ENCODE measurements at places on chromosomes 2 and 18.

- DNase-seq = no peak
Observed at GRCh38 chr2:393711-394696, 106.1 kb upstream of the ALKAL2 start.

GRCh38 chr2:142165790-142166189, 35.0 kb upstream of the LRP1B start:
- no peak for DNase-seq

DNA sequence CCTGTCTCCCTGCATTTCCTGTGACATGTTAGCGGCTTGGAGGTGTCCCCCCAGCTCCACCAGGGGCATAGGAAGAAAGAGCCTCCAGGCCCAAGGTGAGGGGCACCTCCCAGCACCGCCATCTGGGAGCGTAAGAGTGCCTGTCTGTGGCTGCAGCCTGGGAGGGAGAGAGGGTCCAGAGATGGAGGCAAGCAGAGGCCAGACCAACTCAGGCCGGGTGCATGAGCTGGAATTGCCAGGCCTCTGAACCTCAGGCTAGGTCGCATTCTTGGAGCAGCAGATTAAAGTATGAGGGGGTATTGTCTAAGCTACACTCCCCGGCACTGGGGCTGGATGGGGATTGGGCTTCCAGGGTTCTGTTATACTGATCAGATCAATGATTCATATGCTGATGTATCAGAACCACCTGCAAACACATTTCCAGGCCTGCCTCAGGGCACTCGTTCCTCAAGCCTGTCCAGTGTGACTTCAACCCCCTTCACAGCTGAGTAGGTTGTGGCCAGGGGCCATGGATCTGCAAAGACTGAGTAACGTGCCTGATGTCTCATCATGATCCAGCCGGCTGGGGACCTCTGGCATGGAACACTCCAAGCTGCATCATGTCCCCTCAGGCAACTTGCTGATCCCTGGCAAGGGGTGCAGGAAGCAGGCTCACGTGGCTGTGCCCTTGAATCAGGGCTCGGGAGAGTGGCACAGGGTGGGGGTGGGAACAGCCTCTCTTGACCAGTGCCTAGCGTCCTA, 73.2 kb downstream of the HS1BP3 start:
- DNase-seq = no peak

GRCh38 chr2:46073540-46074046, 223.6 kb upstream of the EPAS1 start:
- no peak for DNase-seq

- DNase-seq = no peak
Observed at GRCh38 chr2:41495050-41495449, 552.8 kb upstream of the PKDCC start.

DNA sequence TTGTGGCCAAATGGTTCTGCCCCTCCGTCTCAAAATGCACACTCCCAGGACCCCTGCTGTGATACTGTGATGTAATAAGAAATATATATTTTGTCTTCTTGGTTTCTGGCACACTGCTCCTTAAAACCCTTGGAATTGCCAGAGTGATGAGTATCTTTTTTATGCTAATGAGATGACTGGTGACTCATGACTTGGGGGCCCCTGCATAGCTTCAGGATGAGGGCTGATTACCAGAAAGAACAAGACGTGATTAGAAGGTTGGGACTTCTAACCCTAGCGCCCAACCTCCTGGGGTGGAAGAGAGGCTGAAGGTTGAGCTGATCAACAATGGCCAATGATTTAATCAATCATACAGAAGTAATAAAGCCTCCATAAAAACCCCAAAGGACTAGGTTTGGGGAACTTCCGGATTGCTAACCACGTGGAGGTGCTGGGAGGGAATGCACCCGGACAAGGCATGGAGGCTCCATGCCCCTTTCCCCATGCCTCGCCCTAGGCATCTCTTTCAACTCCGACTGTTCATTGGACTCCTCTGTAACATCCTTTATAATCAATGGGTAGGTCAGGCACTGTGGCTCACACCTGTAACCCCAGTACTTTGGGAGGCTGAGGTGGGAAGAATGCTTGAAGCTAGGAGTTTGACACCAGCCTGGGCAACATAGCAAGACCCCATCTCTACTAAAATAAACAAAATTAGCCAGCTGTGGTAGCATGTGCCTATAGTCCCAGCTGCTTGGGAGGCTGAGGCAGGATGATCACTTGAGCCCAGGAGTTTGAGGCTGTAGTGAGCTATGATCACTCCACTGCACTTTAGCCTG, 89.1 kb downstream of the HS1BP3 start:
- no peak for DNase-seq

DNA sequence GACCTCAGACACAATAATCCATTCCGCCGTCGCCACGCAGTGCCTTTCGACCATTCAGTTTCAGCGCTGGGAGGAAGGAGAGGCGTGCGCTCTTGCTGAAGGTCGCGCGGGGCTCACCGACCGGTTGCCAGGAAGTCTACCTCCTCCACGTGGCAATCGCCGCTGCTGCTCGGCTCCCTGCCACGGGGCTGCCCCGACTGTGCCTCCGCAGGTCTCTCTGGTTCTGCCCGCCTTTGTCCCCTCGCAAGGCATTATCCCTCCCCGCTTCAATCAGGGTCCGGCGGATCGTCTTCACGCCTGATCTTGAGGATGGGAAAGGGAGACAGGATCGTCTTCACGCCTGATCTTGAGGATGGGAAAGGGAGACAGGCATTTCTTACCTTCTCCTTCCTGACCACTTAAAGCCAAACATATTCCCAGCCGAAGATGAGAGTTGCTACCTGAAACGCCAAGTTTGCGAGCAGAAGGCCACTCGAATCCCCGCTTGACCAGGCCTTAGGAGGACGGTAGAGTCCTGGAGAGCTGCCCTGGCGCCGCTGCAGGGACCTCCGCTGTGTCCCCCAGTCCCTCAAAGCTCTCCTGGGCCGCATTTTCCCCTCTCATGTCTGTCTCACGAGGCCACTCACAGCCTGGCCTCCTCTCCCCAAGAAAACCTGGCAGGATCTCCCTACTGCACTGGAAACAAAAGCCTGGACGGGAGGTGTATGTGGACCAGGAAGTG, 4.3 kb upstream of the GPR45 start:
- DNase-seq = no peak

DNA sequence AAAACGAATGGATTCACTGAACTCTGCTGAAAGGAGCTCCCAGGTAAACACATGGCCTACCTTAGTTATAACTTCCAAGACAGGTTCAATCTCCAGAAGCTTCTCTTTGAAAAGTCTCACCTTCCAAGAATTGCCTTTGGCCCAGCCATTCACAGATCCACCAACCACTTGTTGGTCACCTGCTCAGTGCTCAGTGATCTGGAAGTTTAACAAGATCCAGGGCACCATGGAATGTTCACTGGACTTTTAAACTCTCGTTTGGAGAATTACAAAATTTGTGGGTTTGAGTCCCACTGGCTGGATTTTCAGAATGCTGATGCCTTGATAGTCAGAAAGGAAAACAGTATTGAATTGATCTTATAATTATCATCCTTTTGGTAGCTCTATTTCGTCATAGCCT, 9.4 kb downstream of the GPR39 start:
- DNase-seq = no peak

- no peak for DNase-seq
Observed at GRCh38 chr2:114368705-114369104, 73.7 kb upstream of the DPP10 start.

- no peak for DNase-seq
Observed at GRCh38 chr18:3171631-3172030, 48.1 kb downstream of the MYOM1 start.

- DNase-seq = no peak
Observed at GRCh38 chr2:165720511-165720910, 73.5 kb downstream of the GALNT3 start.

- DNase-seq = no peak
Observed at GRCh38 chr18:3411327-3411726, 38.6 kb upstream of the TGIF1 start.

DNA sequence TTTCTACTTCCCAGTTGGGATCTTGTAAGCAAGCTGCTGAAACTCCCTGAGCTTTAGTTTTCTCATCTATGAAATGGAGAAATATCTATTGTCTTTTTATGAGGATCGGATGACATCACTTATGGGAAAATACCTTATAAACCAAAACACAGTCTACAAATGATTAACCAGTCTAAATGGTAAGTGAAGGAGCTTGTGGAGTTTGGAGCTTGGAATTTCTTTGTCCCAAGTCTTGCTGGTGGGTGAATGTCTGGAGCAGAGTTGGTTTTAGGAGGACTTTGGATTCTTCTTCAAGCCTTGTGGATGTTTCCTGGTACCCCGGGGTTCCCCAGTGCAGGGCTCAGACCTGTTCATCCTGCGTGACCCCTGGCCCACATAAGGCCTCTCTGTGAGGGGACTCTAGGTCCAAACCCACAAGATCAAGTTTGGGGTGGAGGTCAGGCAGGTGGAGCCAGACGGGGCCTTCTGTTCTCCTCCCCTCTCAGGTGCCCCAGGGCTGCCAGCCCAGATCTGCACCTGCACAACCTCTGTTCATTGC, 43.2 kb downstream of the FOSL2 start:
- no peak for DNase-seq

- DNase-seq = no peak
Observed at GRCh38 chr18:46567196-46567595, 89.8 kb downstream of the LOXHD1 start.

DNA sequence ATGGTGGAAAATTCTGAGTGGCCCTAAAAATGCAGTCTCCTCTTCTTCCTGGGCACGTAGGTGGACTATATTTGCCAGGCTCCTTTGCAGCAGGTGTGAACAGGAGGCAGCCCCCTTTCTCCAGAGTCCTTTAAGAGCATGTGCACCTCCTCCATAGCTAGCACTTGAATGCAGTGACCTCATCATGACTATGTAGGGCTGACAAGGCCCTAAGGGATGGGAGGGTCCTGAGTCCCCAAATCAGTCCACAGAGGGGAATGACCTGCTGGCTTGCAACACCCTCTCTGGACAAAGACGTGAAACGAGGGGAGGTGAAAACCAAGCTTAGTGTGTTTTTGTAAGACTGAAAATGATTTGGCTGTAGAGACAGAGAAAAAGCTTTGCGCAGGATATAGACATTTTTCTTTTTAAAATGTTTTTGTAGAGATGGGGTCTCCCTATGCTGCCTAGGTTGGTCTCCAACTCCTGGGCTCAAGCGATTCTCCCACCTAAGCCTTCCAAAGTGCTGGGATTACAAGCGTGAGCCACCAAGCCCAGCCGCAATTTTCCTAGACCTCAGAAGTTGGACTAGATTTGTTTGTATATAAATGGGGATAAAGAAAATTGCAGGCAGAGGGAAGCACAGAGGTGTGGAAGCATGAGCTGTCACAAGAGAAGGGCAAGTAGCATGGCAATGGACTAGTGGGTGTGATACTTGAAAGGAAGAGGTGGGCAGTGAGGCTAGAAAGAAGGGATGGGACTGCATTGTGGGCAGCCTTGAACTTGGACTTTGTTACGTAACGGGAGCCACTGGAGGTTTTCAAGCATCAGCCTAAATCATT, 28.8 kb downstream of the LONRF2 start:
- no peak for DNase-seq

GRCh38 chr18:80182855-80183254, 64.5 kb downstream of the PARD6G start:
- no peak for DNase-seq

DNA sequence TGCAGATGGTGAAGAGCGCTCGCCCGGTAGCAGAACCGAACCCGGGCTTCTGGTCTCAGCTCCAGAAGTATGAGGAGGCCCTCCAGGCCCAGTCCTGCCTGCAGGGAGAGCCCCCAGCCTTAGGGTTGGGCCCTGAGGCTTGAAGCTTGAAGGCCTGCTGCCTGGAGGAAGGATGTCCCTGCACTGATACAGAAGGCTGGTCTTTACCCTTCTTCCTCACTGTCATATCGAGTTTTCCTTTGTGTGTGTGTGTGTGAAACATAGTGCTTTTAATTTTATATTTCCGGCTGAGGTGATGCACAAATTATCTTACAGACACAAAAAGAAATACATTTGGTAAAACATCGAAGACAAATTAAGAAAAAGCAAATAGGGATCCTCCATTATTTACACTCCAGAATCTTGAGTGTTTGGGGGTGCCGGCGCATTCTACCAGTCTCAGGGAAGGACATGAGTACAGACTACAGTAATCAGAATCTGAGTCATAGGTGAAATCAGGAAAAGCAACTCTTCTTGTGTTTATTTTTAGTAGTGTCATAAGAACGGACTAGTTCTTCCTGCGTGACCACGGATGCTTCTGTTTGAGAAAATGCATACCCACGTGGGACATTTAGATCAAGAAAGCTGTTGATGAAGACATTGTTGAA, 1.3 kb downstream of the DUSP28 start:
- no peak for DNase-seq

- DNase-seq = no peak
Observed at GRCh38 chr2:169366066-169366465, 3.7 kb upstream of the LRP2 start.

GRCh38 chr2:71595569-71595968, 142.2 kb downstream of the DYSF start:
- no peak for DNase-seq

DNA sequence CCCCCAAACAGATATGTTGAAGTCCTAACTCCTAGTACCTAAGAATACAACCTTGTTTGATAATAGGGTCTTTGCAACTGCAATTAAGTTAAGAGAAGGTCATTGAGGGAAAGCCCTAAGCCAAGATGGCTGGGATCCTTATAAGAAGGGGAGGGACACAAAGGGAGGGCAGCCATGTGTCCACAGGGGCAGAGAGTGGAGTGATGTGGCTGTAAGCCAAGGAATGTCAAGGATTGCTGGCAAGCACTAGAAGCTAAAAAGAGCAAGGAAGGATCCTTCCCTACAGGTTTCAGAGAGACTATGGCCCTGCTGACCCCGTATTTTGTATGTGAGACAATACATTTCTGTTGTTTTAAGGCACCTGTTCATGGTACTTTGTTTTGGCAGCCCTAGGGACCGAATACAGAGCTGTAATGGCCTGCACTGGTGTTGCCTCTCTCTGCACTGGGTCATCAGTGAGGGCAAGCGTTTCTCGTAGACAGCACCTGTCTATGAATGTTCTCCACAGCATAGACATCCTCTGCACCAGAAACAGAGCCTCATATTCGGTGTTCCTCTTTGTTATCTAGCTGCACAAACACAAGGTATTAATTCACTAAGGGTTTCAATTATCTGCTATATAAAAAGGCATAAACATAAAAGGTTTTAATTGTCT, 75.4 kb upstream of the AQP4 start:
- DNase-seq = no peak

DNA sequence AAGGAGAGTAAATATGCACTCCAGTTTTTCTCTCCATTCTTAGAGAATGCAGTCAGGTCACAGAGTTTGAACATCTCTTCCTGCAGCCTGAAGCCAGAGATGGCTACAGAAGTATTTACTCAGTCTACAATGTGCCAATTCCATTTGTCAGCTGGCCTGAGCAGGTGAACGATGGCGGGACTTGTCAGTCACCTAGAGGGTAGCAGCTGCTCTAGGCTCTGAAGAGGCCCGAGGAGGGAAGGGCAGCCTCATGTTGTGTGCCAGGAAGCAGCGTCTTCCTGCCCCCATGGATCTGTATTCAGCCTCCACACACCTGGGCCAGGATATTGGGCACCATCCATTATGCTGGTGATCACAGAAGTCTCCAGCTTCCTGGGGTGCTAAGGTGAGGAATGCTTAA, 316.7 kb upstream of the CHAC2 start:
- DNase-seq = no peak

Data from stimulated activated CD4-positive, alpha-beta T cell treated with anti-CD3 and anti-CD28 coated beads, Interleukin-15, amount 100 ng/mL, for 1 hour (primary cell).